SJCRH30 (cell line): ENCODE measurements at places on chromosomes 11 and 22. TPM values are rescaled to one million over a fixed set of nuclear protein-coding genes. Genes with fewer than 3 reads are reported as not detected.

Gene SLC37A2
- total RNA-seq = 2.9 and 4.0 TPM in 2 replicates

GRCh38 chr11:3623121-3623520 lies 18.7 kb downstream of the ART5 start:
- 0 out of 2 replicates have a peak, but pooled peaks cover 6% of the 10 kb centered on the region for H3K27me3 ChIP-seq
- no peaks in the 10 kb centered on the region for H3K4me1 ChIP-seq
- DNase-seq = no peak

Gene GGT1
- 2.6 and 2.8 TPM in 2 replicates for total RNA-seq

DNA sequence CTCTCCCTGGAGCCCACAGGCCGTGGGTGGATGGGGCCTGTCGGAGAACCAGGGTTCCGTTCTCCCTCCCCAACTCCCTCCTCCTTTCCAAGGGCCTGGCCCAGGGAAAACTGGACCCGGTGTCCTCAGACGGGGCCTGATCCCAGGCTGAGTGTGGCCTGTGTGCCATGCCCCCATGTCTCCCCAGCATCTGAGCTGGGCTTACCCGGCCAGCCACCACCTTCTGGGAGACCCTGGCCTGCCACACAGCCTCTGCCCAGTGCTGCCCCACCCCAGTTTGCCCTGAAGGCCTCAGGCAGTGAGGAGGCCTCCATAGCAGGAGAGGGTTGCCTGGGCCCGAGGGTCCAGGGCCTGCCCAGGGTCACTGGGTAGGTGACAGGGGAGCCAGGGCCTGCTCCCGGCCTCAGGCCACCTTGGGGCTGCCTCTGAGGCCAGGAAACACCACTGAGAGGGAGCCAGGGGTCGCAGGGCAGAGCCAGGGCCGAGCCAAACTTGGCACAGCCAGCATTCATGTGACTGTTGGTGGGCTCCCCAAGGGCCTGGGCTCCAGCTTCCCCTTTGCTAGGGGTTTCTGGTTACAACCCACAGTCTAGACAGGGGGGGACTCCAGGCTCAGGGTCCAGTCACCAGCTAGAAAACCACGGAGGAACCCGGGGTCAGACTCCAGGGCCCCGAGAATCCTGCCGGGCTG lies 590 bp upstream of the IFITM10 start:
- H3K4me3 ChIP-seq = no peak overlapping the region
- no peaks in the 10 kb centered on the region for H3K27me3 ChIP-seq
- peak overlapping the region; percentile 12; the same call in 1 of the 2 replicates for H3K27ac ChIP-seq
- DNase-seq = peak; percentile 28
- H3K36me3 ChIP-seq = no peaks in the 10 kb centered on the region
- peaks cover 27% of the 10 kb centered on the region for H3K4me1 ChIP-seq

Gene ALX4
- total RNA-seq = 1.1 and 1.4 TPM in 2 replicates

DNA sequence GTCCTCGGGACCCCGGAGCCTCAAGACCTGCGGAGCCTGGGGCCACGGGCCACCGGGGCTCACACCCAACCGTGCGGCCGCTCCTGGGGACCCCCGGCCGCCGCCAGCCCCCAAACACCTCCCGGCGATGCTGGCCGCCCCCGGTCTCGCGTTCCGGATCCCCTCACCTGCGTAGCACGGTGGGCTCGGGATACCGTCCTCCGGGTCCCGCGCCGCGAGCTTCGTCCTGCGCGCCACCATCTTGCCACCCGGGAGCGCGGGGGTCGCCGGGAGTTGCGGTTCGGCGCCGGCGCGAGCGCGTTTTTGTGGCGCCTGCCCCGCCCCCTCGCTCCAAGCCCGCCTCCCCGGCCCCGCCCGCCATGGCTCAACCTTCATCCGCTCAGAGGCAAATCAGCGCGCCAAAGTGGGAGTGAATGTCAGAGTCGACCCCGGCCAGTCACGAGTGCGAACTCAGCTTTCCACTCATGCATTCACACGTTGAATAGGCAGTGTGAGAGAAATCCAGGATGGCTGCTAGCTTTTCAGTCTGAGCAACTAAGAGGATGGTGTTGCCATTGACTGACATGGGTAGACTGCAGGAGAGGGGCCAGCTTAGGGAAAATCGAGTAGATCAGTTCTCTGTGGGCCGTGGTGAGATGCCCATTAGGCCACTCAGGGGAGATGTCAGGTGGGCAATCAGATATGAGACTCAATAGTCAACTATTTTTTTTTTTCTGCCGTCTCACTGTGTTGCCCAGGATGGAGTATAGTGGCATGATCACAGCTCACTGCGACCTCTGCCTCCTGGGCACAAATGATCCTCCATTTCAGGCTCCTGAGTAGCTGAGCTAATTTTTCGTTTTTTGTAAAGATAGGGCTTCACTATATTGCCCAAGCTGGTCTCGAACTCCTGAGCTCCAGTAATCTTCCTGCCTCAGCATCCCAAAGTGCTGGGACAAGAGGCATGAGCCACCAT lies 28.3 kb downstream of the SERHL2 start:
- H3K4me1 ChIP-seq = peaks cover 5% of the 10 kb centered on the region
- peaks cover 61% of the 10 kb centered on the region for H3K36me3 ChIP-seq
- H3K27ac ChIP-seq = peak overlapping the region; percentile 71
- peak overlapping the region; percentile 100 for H3K4me3 ChIP-seq
- peak; percentile 88 for DNase-seq
- no peaks in the 10 kb centered on the region for H3K27me3 ChIP-seq

GRCh38 chr22:36981247-36981775 lies 37.9 kb downstream of the TST start:
- no peaks in the 10 kb centered on the region for H3K4me1 ChIP-seq
- H3K4me3 ChIP-seq = no peak overlapping the region
- DNase-seq = no peak
- H3K27ac ChIP-seq = no peak overlapping the region
- no peaks in the 10 kb centered on the region for H3K27me3 ChIP-seq

DNA sequence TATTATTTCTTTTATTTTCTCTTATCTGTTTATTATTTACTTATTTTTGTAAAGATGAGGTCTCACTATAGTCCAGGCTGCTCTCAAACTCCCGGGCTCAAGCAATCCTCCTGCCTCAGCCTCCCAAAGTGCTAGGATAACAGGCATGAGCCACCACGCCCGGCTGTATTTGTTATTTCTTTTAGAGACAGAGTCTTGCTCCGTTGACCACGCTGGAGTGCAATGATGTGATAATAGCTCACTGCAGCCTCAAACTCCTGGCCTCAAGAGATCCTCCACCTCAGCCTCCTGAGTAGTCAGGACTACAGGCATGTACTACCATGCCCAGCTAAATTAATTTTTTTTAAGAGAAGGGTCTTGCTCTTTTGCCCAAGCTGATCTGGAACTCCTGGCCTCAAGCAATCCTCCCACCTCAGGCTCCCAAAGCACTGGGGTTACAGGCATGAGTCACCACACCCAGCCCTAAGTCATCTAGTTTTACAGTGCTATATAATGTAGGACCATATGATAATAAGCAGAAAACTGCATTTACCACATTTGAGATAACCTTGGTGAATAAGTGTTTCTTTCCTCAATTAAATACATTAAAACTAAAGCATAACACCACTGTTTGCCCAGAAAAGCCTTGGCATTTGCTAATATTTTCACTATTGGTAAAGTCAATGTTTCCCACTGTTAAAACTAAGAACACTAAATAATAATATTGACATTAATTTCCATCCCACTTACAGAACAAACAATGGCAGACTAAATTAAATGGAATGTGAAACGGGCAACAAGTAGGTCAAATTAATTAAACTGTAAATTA lies 127.5 kb downstream of the SIK3 start:
- H3K36me3 ChIP-seq = no peaks in the 10 kb centered on the region
- DNase-seq = peak; percentile 5
- no peak overlapping the region for H3K4me3 ChIP-seq
- no peaks in the 10 kb centered on the region for H3K4me1 ChIP-seq
- H3K27ac ChIP-seq = no peak overlapping the region

- no peak overlapping the region for H3K4me3 ChIP-seq
- DNase-seq = no peak
- no peaks in the 10 kb centered on the region for H3K36me3 ChIP-seq
These were observed 49.7 kb upstream of the FGF3 start for GRCh38 chr11:69868871-69869270.

- DNase-seq = no peak
- H3K27ac ChIP-seq = no peak overlapping the region
- H3K27me3 ChIP-seq = no peaks in the 10 kb centered on the region
- no peaks in the 10 kb centered on the region for H3K36me3 ChIP-seq
These were observed 96.7 kb upstream of the LUZP2 start for GRCh38 chr11:24400059-24400665.

Gene ANO3
- 0.12 and 0.56 TPM in 2 replicates for total RNA-seq

Gene TAF10
- total RNA-seq = 68.1 and 82.0 TPM in 2 replicates

DNA sequence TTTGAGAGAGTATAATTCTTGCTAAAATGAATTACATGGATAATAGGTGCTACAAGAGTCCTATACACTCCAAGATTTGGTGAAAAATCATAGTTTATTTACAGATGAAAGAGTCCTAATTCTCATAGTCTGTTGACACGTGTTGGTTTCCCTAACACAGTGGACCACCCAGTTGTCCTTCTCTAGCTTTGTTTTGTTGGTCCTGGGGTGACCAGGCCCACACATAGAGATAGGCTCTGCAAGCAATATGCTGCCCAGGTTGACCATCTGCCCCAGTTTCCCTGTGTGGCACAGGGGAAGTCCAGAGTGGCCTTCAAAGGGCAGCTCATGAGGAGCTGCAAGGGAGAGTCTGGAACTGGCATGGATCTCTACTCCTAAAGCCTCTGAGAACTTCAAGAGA lies 184.9 kb downstream of the MAML2 start:
- no peak overlapping the region for H3K4me3 ChIP-seq
- no peaks in the 10 kb centered on the region for H3K36me3 ChIP-seq
- peak; percentile 36 for DNase-seq
- H3K27me3 ChIP-seq = no peaks in the 10 kb centered on the region

DNA sequence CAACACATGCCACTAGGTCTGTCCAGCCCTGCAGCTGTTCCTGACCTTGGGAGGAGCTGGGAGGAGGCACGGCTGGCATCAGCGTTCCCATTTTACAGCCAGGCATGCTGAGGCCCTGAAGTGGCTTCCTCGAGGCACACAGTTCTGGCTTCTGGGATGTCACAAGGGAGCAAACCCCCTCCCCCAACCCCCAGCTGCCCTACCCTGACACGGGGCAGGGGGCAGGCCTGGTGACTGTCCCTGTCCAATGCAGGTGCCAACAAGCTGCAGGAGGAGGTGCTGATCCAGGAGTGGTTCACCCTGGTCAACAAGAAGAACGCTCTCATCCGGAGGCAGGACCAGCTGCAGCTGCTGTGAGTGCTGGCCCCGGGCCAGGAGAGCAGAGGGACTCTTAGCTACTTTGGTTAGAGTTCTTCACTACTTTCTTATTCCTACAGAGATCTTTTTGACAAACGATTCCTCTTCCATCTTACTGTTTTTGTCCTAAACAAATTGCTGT lies 5.3 kb downstream of the KCNK7 start:
- H3K4me1 ChIP-seq = peaks cover 2% of the 10 kb centered on the region; the same call in 1 of the 2 replicates
- peak; percentile 83 for DNase-seq
- H3K27me3 ChIP-seq = no peaks in the 10 kb centered on the region
- no peak overlapping the region for H3K27ac ChIP-seq
- H3K36me3 ChIP-seq = no peaks in the 10 kb centered on the region

- no peaks in the 10 kb centered on the region for H3K27me3 ChIP-seq
- peaks cover 6% of the 10 kb centered on the region; the same call in 1 of the 2 replicates for H3K36me3 ChIP-seq
- DNase-seq = no peak
- no peak overlapping the region for H3K27ac ChIP-seq
- H3K4me1 ChIP-seq = peaks cover 4% of the 10 kb centered on the region; the same call in 1 of the 2 replicates
These were observed 32.7 kb downstream of the TBC1D22A start for GRCh38 chr22:46795140-46795539.

Gene DYNC2H1
- 12.2 and 13.9 TPM in 2 replicates for total RNA-seq

DNA sequence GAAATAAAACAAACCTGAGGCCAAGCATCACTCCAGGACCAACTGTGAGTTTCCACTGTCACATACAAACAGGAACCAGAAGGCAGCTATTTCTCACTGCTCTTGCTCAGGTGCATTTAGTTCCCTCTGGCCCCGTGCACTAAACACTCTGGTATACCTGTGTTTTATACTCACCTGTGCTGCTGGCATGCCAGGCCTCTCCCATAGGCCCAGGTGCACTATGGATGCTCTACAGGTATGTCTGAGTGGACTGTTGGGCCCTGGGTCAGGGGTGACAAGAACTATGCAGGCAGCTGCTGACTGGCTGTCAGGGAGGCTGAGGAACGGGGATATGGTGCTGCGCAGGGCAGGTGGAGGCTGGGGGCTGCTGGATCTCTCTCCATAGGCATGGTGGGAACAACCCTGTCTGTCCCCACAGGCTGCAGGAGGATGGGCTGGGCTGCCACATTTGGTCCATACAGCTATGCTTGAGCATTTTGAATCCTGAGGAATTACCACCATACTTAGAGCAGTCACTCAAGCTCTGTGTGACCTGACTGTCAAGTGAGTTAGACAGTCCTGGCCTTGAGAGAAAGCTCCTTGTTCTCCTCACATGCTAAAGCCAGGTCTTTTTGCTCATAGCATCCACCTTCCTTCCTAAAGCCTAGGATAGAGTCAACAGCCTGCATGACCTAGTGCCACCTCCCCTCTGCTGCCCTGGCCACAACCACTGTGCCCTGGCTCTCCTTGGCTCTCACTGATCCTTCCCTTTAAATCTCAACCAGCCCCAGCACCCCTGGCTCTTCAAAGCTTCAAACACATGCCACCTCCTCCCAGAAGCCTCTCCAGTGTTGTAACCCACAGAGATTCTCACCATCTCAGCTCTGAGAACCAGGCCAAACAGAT lies 72.9 kb downstream of the C11orf58 start:
- H3K4me3 ChIP-seq = no peak overlapping the region
- H3K27ac ChIP-seq = no peak overlapping the region
- no peaks in the 10 kb centered on the region for H3K36me3 ChIP-seq
- H3K27me3 ChIP-seq = peaks cover 6% of the 10 kb centered on the region
- peaks cover 4% of the 10 kb centered on the region for H3K4me1 ChIP-seq
- DNase-seq = no peak

Gene OR52N4
- not detected in 2 replicates for total RNA-seq

Gene ANO1
- total RNA-seq = 0.43 and 1.6 TPM in 2 replicates

DNA sequence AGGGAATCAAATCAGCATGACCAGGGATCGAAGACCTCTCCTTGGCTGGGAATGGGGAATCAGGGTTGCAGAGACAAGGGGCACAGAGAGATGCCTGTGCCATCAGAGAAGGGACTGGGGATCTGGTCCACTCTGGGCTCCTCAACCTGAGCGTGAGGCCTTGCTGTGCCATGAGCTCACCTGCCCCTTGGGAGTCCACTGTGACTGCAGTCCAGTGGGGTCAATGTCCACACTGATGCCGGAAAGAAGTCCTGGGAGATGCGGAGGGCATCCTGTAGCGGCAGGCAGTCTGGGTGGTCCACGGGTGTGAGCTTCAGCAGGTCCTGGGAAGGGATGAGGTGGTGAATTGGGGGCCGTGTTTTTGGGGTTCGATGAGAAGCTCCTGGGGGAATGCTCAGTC lies 7.3 kb upstream of the RGL4 start:
- H3K36me3 ChIP-seq = peaks cover 3% of the 10 kb centered on the region; the same call in 1 of the 2 replicates
- no peak for DNase-seq
- no peak overlapping the region for H3K4me3 ChIP-seq
- peaks cover 4% of the 10 kb centered on the region; the same call in 1 of the 2 replicates for H3K4me1 ChIP-seq
- H3K27me3 ChIP-seq = no peaks in the 10 kb centered on the region

Gene RAB30
- total RNA-seq = 8.0 and 8.2 TPM in 2 replicates

Gene KRTAP5-2
- total RNA-seq = not detected in 2 replicates

- no peak for DNase-seq
- no peaks in the 10 kb centered on the region for H3K4me1 ChIP-seq
- no peaks in the 10 kb centered on the region for H3K27me3 ChIP-seq
- no peak overlapping the region for H3K4me3 ChIP-seq
- H3K27ac ChIP-seq = no peak overlapping the region
These were observed 71.8 kb upstream of the NCAM1 start for GRCh38 chr11:112889446-112889845.

Gene OR52H1
- total RNA-seq = not detected in 2 replicates

- no peaks in the 10 kb centered on the region for H3K27me3 ChIP-seq
- no peaks in the 10 kb centered on the region for H3K4me1 ChIP-seq
- no peak overlapping the region for H3K4me3 ChIP-seq
- no peaks in the 10 kb centered on the region for H3K36me3 ChIP-seq
- no peak overlapping the region for H3K27ac ChIP-seq
These were observed 5.3 kb downstream of the OR51F2 start for GRCh38 chr11:4826425-4826824.
